CD8-positive, alpha-beta T cell (primary cell): ENCODE measurements at places on chromosomes 12 and 14.

- no peak for DNase-seq
Measured at GRCh38 chr12:98345308-98345876, 170.0 kb upstream of the TMPO start.

GRCh38 chr12:2363836-2364609 is 311.2 kb downstream of the CACNA1C start:
- DNase-seq, result no peak

DNA sequence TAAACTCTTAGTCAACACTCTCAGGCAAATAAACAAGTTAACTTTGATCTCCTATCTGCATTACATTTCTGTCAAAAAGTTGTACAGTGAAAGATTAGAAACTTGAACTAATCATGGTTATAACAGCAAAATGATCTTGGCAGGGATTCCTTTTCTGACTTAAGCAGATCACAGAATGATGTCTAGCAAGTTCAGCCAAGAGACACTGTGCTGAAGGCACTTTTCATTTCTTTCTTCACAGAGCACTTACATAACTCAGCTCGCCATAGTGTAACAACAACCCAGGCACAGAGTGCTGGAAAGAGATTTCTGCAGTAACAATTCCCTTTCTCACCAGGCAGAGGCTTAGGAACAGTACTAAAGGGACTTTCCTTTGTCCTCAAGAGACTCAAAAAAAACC is 19.6 kb upstream of the CSRP2 start:
- no peak for DNase-seq

DNA sequence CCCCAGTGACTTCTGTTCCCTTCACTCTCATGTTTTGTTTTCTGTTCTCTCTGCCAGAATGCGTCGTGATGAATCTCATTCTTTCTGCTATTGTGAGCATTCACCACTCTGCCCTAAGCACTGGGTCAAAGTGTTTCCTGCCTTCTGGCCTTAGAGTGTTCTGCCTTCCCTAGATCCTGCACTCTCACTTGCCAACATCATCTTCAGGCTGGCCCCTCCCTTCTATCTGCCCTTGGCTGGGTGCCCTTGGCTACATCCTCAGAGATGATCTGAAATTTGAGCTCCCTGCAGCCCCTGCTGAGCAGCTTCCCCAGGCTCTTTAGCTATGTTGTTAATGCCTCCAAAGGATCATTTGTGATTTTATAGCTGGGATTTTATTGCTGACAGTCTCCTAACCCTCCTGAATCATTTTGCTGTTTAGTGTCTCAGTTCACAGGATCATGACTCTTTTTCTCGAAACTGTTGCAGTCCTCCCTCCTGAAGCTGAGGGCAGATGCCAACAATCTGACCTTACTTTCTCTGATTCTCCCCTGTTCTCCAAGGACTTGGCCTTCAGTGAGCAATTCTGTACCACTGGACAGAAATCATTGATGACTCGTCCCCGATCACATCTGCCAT is 4.5 kb downstream of the DHRS2 start:
- no peak for DNase-seq
